Muscle of back (tissue), 13 donors: ENCODE measurements at places on chromosomes 13 and 19. TPM values are rescaled to one million over a fixed set of nuclear protein-coding genes. Genes with fewer than 3 reads are reported as not detected.

Gene PSG3
- not detected for polyA plus RNA-seq

Gene ZNF761
- polyA plus RNA-seq: 8.8 TPM

Gene BEST2
- polyA plus RNA-seq: not detected

DNA sequence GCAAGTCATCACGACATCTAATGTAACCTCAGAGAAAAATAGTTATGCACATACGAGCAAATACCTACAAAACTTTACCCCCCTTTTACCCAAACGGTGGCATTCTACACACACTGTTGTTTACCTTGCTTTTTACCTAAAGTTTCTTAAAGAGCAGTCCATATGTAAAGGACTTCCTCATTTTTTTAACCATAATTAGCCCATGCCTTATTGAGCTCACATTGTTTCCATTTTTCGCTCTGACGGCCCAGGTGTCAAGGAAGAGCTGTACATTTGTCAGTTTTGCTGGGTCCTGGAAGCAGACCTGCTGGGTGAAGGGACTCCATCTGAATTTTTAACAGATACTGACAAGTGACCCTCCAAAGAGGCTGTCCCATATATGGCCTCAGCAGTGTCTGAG is 89.4 kb downstream of the STK24 start:
- no peak for DNase-seq

GRCh38 chr13:110155072-110155471 is 151.9 kb downstream of the COL4A1 start:
- no peak for DNase-seq

GRCh38 chr19:22335716-22336115 is 49.5 kb downstream of the ZNF729 start:
- no peak for DNase-seq

DNA sequence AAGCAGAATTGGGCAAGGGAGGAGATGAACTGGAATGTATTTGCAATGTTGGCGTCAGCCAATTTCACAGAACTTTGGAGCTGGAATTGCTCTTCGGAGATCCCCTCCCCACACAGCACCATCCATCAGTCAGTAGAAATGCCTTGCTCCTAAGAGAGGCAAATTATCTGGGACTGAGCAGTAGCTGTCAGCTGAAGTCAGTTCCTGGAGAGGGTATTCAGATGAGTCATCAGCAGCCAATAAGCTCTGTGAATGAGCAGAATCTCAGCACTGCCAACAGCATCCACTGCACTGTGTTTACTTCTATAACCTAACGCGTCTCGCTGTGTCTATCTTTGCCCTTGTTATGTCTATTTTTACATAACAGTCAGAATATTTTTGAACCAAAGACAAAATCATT is 213.7 kb downstream of the SLITRK5 start:
- peak; percentile 12 for DNase-seq

DNA sequence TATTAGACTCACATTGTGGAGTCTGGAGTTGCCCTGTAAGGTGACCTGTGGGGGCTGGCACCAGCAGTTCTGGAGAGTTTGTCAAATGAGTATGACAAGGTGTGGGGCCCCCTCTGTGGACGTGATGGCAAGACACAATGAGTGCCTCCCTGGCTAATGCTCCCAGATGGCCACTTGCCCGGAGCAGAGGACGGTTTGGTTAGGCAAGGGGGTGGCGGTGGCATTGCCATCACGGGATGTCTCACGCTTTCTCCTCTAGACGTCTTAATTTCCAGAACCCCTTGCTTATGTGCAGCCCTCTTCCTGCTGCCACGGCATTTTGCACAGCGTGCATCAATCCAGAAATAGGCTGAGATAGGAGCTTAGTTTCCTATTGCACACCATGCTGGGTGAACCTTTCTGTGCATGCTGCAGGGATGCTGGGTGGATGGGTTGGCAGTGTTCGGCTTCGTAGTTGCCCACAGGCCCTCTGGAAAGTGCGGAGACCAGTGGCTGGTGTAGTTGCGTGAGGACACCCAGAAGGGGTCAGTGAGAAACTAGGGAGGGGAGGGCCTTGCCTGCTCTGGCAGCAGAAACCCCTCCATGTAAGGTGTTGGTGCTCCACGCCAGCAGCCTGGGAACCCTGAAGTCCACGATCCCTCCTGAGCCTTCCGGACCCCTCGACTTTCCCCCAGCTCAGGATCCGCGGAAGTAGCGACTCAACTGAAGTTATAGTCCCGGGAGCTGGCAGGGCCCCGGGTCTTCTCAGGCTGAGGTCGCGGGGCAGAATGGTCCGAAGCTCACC is 18.1 kb upstream of the LRP3 start:
- DNase-seq: no peak

- no peak for DNase-seq
These were observed 977 bp downstream of the EPHX3 start for GRCh38 chr19:15231271-15231670.

- no peak for DNase-seq
These were observed 219.9 kb upstream of the IRS2 start for GRCh38 chr13:110006304-110006703.

- DNase-seq: peak; percentile 77
These were observed 3.3 kb upstream of the POSTN start for GRCh38 chr13:37601648-37602440.

DNA sequence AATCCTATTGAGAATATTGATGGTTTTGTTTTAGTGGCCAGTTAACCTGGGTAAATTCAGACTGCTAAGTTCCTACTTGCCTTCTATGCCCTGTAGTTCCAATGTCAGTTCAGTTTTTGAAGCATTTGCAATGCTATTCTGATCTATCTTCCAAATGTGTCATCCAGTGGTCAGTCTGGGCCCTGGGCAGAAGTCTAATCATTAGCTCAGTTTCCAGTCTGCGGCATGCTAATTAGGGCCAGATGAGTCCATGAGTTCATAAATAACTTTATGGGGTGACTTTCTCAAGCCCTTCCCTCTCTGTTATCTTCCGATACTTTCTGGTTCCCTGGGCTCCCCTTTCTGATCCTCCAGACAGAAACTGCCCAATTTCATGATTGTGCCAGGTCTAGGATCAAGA is 32.7 kb downstream of the FAM187B start:
- no peak for DNase-seq

DNA sequence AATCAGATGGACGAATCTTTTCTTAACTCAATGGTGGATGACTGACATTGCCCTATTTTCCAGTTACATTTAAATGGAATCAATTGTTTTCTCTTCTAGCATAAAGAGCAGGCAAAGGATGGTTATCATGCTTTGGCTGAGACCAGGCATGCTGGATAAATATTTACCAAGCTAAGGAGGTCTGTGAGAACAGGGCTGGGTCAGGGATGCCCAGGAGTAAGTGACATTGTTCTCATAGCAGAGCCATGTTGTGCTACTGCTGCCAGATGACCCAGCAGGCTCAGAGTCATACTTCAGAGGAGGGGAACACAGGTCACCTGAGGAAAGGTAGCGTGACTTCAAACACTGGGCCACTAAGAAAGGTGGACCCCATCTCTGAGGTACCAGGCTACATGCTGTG is 116.0 kb upstream of the RNF113B start:
- DNase-seq: no peak

- DNase-seq: no peak
These were observed 71.9 kb upstream of the IRS2 start for GRCh38 chr13:109858319-109858718.

- peak; percentile 61 for DNase-seq
These were observed 1.1 kb upstream of the GRTP1 start for GRCh38 chr13:113364901-113365582.

DNA sequence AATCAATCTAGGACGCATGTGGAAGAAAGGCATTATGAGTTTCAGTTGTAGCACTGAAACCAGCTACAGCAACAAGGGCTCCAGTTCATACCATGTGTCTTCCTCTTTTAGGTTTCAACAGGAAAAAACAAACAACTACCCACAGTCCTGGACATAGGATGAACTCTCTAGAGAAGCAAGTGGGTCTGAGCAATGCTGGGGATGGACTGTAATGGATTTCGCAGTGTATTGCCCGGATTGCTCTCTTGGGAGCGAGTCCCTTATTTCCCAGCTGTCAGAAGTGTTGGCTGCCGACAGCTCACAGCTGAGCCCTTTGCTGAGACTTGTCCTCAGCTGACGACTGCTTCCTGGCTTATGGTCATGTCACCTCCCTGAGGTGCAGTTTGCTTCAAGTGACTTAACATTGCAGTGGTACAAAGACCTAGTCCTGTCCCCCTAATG is 12.1 kb upstream of the MYCBP2 start:
- DNase-seq: no peak

GRCh38 chr19:22634450-22634827 is 315 bp downstream of the ZNF492 start:
- DNase-seq: no peak

Gene PRTN3
- polyA plus RNA-seq: 4.9 TPM

DNA sequence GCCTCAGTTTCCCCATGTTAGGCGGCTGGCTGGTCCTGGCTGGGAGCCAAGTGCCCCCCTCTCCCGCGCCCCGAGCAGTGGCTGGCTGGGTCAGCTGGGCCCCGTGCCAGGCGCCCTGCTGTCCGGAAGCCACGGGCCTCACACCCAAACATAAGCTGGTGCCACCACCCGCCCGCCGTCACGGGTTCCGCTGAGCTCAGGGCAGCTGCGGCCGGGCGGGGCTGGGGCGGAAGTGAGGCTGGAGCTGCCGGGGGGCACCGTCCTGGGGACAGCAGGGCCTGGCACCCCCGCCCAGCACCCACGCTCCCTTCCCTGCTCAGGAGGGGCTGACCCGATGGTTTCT is 19.3 kb downstream of the HCN2 start:
- no peak for DNase-seq

GRCh38 chr13:86825410-86825809 is 845.8 kb upstream of the SLITRK5 start:
- no peak for DNase-seq

- no peak for DNase-seq
These were observed 8.5 kb downstream of the SH3GL1 start for GRCh38 chr19:4391701-4392483.

DNA sequence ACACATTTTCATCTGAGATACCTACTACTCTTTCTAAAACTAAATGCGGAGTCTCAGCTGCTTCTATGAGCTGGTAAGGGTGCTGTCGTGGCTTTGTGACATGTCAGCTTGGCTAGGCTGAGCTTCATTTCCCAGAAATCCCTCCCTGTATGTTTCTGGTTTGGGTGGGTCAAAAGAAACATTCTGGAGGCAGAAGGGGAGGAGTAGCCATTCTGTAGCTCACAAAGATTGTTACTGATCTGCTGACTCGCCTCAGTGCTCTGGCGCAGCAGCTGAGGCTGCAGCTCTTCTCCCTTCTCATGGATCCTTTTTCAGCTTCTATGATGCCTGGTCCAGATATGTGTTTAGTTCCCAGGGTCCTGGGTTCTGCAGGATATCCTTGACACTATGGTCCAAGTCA is 114.7 kb downstream of the RAP2A start:
- DNase-seq: no peak

DNA sequence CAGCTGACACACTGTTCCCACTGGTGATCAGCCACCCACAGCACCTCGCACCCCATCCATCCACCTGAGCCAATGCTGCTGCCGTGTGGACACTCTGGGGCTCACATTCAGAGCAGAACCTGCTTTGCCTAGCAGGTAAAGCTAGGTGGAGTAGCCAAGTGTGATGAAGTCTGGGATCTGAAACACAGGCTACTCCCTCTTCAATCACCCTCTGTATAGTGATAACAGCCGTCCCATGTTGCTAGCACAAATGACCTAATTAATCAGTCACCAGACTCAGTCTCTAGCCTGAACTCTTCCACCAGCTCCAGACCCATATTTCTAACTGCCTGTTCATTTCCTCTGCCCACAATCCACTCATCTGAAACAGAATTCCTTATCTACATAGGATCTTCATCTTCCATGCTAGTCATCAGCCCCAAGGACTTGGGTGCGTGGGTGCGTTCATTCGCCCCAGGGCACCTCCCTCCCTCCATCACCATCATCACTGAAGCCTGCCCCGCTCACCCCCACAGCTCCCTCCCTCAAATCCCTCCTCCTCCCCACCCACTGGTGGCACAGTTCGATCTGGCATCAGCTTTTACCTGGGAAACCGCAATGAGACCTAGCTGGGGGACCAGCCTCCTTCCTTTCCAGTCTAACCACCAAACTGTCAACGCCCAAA is 19.8 kb downstream of the STK24 start:
- no peak for DNase-seq

- no peak for DNase-seq
These were observed 210.8 kb upstream of the UBL3 start for GRCh38 chr13:30061217-30061616.

DNA sequence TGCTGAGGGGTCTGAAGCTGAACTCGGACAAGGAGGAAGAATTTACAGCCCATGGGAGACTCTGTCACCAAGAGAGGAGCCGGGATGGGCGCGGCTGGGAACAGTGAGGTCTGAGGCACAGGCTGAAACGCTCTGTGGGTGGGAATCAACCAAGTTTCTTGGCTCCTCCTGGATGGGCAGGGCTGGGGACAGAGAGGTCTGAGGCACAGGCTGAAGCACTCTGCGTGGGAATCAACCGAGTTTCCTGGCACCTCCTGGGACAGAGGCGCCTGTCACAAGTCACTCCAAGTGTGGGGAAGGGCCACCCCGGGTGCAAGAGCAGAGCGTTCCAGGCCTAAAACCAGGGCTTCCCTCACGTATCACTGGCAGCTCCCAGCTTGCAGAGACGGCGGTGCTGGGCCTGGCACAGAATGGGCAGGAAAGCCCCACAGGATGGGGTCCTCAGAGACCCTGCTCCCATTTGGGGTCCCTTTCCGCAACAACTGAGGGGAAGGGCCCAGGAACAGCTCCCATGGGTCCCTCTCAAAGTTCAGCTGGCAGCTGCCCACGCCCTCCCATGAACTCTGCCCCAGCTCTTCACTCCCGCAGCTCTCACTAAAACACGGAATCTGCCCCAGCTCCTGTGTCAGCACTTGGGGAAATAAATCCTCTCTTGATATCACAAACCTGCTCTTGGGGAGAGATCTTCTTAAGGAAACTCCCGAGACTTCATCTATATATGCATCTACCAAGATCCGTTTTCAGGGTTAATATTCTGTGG is 18.5 kb downstream of the AP3D1 start:
- DNase-seq: no peak

GRCh38 chr13:40609972-40610726 is 56.3 kb downstream of the FOXO1 start:
- no peak for DNase-seq

- DNase-seq: peak; percentile 65
These were observed 33.8 kb upstream of the GARRE1 start for GRCh38 chr19:34220472-34221063.

- DNase-seq: no peak
These were observed 23.7 kb upstream of the SEMA6B start for GRCh38 chr19:4582980-4583842.

DNA sequence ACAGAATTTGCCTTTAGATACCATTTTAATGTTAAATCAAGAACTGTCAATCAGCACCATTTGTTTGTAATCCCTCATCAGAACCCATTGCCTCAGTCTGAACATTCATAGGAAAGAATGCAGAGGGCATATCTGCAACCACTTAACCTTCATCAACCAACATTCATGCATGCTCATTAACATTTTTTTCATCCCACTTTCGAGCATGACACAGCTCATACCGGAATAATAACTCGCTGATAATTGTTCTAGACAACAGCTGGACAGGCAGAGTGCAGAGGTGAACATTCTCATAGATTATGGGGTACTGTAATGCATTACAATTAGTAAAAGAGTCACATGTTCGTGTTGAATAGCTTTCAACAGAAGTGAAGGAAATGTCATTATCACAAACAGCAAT is 216.8 kb downstream of the DIAPH3 start:
- no peak for DNase-seq

Gene FXYD1
- polyA plus RNA-seq: 187 TPM
